NCI-H1105 (cell line): ENCODE measurements at places on chromosomes 11 and 22.

DNA sequence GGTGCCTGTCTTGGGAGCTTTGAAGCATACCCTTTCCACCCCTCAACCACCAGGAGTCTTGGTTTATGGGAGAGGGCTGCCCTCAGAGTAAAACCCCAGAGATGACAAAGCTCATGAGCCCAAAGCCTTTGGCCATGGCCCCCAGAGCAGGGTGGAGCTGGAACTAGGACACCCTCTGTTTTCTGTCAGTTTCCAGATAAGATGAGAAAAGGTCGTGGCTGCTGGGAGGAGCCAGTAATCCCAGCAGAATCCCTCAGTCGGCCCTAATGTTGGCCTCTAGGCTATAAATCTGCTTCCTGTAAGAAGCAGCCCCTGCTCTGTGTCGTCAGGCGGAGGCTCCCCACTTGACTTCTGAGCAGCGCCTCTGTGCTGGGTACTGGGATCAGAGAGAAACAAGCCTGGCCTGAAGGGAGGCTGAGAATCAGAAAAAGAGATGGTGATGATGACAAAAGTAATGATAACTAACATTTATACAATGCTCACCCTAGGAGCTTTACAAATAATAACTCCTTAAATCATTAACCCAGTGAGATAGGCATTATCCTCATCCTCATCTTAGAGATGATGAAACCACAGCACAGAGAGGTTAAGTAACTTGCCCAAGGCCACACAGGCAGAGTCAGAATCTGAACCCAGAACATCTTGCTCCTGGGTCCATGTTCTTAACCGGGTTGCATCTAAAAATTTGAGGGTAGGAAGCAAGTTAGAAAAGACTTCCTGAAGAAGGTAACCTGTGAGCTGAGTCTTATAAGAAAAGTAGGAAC is 471.4 kb downstream of the SOX6 start:
- DNase-seq = no peak

- DNase-seq = no peak
These were observed 26.8 kb downstream of the CLMP start for GRCh38 chr11:123168241-123168640.

- peak; percentile 73 for DNase-seq
These were observed 1.9 kb downstream of the GRAMD4 start for GRCh38 chr22:46622081-46622521.

- DNase-seq = no peak
These were observed 15.7 kb downstream of the SPATA19 start for GRCh38 chr11:133829566-133829965.
